Right ventricle myocardium superior (tissue), 1 donor: ENCODE measurements at places on chromosomes 7 and 10.

GRCh38 chr7:99029466-99030435 is 114.2 kb downstream of the SMURF1 start:
- DNase-seq: no peak

DNA sequence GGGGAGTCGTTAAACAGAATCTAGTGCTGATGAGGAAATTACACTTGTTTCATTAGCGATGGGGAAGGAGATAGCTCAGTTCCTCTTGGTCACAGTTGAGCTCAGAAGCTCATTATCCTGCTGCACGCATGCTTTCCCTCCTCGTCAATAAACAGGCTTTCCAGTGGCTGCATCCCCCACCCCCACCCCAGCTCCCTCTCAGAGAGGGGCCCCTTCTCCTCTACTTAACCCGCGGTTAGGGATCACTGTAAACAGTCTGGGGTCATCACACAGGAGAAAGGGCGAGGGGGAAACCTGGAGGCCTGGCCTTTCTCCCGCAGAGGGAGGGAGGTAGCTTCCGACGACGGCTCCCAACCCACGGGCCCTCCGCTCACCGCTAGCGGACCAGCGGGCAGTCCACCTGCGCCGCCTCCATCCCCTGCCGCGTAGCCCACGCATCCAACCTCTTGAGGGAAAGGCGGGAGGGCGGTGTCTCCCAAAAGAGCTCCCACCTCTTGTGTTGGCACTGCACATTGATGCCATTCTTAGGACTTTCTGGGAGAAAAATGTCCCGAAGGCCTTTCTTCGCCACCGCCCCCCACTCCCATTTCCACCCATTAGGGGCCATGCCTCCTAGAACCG is 80.8 kb downstream of the PAX2 start:
- no peak for DNase-seq

DNA sequence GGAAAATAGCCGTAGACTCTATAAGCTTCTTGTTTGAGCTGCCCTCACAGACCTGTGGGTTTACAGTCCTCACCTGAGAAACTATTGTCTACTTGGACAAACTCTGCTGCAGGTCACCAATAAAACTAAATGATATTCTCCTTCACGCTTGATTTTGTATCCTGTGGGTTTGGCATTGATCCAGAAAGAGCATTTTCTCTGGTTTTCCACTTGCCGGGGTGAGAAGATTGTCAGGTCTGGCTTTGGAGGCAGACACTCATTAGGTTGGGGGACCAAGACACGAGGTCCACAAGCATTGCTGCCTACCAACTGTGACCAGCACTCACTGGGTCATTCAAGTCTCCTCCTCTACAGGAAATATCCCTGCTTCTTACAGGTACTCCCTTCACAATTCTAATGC is 68.5 kb downstream of the CDC14C start:
- DNase-seq: no peak

DNA sequence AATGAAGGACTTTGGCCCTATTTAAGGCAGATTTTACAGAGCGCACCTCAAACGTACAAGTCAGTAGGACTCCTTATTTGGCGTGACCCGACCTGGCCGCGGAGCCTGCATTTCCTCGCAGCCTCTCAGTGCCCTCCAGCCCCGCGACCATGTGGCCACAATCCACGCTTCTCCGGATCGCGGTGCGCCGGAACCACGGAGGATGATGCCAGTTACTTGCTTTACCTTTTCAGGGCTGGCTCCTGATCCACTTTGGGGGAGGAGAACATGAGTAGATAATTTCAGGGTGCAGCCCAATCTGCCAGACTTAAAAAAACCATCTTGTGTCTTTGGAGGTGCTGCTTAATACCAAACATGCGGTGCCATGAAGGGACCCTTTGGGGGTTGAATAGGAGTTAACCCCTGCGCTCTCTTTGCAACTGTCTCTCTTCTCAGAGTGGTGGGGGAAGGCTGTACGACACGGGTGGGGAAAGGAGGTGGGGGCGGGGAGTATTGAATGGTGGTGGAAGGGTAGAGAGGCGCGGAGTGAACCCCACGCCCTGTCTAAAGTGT is 1.5 kb downstream of the FRAT1 start:
- peak; percentile 54 for DNase-seq

GRCh38 chr7:128893251-128894100 is 17.0 kb downstream of the KCP start:
- peak; percentile 32 for DNase-seq

GRCh38 chr10:122254831-122255230 is 16.3 kb upstream of the BTBD16 start:
- no peak for DNase-seq

DNA sequence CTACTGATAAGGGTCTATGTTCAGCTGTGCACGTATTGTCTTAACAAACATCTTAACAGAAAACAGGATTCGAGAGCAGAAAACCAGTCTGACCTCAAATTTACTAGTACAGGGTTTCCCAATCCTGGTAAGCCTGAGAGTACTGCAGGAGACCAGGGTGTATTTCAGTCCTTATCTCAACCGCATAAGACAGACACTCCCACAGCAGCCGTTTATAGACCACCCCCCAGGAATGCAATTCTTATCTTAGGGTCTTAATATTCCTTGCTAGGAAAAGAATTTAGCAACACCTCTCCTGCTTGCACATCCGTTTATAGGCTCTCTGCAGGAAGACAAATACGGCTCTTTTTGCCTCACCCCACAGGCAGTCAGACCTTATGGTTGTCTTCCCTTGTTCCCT is 277.3 kb downstream of the SDK1 start:
- no peak for DNase-seq

DNA sequence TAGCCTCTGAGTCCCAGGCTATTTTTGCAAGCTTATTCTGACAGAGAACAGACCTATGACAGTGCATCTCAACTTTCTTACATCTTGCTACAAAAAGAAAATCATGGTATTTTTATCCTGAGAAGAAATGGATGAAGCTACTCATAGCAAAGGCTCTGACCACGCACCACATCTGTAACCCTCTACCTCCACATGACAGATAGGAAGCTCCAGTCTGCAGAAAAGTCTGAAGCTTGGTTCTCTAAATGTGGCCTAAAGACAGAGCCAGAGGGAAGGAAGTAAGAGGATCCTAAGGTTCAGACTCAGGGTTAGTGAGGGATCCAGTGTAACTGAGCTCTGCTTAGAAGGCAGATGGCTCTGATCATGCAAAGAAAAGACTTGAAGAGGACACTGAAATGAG is 58.4 kb upstream of the ABCB5 start:
- DNase-seq: no peak

DNA sequence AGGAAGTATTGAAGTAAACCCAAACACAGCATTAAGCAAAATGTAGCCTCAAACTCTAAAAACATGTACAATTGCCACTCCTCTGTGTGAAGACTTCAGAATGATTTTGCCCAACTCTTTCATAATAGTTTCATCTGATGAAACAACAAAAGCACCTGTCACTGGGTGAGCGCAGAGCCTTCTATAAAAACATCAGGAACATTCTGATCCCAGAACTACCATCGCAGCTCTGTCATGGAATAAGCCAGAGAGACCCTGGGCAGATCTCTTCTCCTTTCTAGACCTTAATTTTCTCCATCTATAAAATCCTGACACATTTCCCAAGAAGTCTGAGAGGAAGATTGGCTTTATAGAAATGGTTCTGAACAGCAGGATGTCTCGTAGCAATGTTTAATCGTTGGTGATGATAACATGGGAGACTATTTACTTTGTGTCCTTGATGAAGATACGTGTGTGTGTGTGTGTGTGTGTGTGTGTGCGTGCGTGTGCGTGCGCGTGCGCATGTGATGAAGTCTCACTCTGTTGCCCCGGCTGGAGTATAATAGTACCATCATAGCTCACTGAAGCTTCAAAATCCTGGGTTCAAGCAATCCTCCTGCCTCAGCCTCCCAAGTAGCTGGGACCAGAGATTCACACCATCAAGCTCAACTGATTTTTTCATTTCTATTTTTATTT is 198.0 kb downstream of the KIAA1217 start:
- no peak for DNase-seq

DNA sequence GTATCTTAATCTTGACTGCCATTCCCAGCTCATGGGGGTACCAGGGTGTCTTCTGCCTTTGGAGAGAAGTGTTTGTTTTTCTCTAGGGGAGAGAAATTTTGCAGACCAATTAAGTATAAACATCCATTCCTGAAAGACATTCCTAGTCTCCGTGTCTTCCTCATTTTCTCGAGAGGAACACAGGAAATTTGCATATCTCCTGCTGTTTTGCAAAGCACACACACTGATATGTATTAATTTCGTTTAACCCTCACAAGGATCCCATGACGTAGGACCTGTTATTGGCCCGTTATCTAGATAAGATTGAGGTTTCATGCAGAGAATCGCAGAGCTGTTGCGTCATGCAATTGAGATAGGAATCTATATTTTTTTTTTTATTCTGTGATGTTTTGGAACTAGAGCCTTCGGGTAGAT is 944 bp downstream of the RHBDD2 start:
- no peak for DNase-seq

GRCh38 chr10:16777473-16778370 is 39.5 kb downstream of the RSU1 start:
- DNase-seq: no peak

DNA sequence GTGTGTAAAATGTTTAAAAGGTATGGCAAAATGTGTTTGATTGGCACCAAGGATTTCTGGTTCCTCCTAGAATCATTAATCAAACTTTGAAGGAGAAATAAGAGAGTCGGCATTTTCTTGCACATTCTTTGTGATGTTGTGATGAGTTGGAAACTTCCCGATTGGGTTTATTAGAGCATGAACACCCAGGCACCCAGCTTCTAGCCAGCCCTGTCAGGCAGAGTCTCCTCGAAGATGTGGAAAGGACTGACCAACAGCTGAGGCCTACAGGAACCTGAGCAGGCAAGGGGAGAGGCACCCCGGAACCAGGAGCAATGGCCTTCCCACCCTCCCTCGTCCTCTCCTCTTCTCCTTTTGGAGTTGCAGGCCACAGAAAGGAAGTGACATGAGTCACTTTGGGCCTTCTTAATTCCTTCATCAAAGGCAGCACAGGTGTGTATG is 68.7 kb downstream of the EGFR start:
- no peak for DNase-seq

- no peak for DNase-seq
Observed at GRCh38 chr10:7196284-7196683, 214.6 kb downstream of the SFMBT2 start.

GRCh38 chr7:142385491-142386340 is 127.9 kb upstream of the PRSS58 start:
- no peak for DNase-seq

DNA sequence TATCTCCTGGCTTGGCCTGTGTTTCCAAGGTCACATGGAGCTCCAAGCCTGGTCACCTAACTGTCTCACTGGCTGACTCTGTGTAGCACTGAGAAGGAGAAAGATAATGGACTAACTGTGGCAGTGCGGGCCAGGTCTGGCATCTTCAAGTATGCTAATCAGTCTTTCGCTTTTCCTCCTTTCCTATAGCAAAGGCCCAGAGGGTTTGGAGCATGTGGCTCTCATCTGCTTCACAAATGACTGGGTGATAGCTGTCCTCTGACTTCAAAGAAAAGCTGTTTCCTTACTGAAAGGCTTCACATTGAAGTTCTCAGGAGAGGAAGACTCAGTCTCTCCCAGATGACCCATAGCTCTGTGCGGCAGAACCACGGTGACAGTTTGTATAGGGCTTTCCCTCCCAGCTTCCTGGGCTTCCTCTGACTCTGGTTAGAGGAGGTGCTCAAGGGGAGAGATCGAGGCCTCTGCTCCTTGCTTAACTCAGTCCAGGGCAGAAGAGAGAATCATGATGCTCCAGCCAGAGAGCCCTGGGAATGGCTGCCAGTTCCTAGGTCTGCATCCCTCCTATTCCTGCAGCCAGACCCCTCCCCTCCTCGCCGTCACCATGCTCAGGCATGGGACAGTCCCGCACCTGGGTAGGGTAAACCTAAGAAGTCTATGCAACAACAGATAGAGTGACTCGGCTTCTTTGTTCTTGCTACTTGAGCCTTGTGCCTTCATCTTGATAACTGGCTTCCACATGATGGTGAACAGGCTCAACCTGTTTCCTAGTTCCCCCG is 72.3 kb downstream of the CCDC71L start:
- DNase-seq: no peak

- no peak for DNase-seq
Observed at GRCh38 chr7:139898483-139898882, 69.4 kb downstream of the TBXAS1 start.

- DNase-seq: peak; percentile 22
Observed at GRCh38 chr10:59885430-59886134, 20.8 kb downstream of the CCDC6 start.

DNA sequence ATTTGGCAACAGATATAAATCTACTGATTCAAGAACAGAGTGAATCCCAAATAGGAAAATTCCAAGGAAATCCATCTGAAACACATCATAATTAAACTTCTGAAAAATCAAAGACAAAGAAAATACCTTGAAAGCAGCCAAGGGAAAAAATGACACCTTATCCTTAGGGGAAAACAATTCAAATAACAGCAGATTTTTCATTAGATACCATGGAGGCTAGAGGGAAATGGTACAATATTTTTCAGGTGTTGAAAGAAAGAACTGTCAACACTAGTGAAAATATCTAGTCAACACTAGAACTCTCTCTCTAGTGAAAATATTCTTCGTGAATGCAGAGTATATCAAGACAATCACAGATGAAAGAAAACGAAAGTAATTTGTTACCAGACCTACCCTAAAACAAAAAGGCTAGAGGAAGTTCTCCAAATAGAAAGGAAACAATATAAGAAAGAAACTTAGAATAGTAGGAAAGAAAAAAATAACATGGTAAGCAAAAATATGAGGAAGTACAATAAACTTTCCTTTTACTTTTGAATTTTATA is 5.7 kb upstream of the FAM241B start:
- no peak for DNase-seq

GRCh38 chr7:27240015-27240731 is 2.4 kb upstream of the EVX1 start:
- DNase-seq: no peak

- no peak for DNase-seq
Observed at GRCh38 chr7:17524746-17525145, 226.3 kb downstream of the AHR start.

- no peak for DNase-seq
Observed at GRCh38 chr7:73829505-73829904, 1.3 kb upstream of the CLDN4 start.

DNA sequence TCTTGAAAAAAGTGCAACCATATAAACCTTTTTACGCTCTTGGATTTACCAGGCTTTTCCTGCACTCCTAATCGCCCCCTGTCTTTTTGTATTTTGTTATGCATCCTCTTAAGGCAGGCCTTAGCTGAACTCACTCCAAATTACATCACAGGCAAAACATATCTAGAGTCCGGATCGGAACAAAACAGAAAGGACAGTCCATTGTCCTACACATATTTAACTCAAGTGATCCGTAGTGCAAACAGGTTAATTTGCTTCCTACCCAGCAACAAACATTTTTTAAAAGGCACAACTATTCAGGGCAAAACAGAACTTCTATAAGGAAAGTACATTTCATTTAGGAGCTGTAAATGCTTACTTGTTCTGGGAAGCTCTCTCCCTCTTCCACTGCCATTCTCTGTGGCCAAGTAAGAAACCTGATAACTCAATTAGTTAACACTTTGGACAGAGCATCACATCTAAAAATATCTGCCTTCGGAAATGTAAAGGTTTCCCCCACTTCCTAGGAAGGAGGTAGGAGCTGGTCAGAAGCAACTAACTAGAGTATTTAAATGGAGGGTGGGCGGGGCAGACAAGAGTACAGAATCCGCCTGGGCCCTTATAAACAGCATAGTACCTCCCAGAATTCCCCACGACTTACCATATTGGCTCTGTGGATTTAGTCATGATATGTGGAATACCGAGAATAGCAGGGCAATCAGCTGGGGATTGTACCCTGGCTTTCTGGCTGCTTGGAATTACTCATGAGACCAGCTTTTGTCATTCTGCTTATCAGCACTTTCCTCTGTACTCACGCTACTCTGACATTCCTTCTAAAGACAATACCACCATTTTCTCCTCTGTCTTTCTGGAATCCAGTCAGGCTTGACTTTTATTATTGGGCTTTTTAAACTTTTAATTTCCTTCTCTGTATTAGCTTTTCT is 89.5 kb downstream of the ANK3 start:
- no peak for DNase-seq
